ENCODE measurements at places on chromosomes 16 and 17.

DNA sequence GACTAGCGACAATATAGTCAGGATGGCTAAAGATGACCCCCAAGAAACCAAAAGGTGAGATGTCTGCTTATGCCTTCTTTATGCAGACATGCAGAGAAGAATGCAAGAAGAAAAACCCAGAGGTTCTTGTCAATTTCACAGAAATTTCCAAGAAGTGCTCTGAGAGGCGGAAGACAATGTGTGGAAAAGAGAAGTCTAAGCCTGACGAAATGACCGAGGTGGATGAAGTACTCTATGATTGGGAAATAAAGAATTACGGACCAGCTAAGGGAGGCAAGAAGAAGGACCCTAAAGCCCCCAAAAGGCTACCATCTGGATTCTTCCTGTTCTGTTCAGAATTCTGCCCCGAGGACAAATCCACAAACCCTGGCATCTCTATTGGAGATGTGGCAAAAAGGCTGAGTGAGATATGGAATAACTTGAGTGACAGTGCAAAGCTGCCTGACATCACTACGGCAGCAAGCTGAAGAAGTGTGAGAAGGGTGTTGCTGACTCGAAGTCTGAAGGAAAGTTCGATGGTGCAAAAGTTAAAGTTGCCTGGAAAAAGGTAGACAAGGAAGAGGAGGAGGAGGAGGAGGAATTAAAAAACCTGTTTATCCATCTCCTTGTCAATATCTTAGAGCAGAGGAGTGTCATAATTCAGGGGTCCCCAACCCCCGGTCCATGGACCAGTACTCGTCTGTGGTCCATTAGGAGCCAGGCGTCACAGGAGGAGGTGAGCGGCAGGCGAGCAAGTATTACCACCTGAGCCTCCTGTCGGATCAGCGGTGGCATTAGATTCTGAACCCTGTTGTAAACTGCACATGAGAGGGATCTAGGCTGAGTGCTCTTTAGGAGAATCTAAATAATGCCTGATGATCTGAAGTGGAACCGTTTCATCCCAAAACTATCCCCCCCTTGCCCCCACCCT lies 25.1 kb upstream of the ADGRG1 start:
- no peak for DNase-seq

- DNase-seq, result no peak
These were observed 87.2 kb downstream of the CYB561 start for GRCh38 chr17:63358956-63359355.

- peak; percentile 54 for DNase-seq
These were observed 40.6 kb upstream of the CPNE2 start for GRCh38 chr16:57051696-57052228.

DNA sequence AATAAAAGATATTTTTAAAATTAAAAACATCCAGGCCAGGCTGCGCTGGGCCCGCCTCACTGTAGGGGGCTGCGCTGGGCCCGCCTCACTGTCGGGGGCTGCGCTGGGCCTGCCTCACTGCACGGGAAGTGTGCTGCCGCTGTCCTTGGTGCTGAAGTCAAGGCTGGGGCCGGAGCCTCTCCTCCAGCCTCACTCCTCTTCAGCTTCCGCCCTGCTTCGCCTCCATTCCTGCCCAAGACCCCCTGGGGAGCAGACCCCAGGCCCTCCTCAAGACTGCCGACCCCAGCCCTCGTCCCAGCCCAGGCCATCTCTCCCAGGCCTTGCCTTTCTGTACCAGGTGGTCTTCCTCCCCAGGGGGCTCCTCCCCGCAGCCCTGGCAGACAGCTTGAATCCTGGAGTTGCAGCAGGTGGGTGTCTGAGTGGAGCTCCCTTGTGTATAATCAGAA lies 26.2 kb downstream of the ENDOV start:
- DNase-seq, result peak; percentile 68

DNA sequence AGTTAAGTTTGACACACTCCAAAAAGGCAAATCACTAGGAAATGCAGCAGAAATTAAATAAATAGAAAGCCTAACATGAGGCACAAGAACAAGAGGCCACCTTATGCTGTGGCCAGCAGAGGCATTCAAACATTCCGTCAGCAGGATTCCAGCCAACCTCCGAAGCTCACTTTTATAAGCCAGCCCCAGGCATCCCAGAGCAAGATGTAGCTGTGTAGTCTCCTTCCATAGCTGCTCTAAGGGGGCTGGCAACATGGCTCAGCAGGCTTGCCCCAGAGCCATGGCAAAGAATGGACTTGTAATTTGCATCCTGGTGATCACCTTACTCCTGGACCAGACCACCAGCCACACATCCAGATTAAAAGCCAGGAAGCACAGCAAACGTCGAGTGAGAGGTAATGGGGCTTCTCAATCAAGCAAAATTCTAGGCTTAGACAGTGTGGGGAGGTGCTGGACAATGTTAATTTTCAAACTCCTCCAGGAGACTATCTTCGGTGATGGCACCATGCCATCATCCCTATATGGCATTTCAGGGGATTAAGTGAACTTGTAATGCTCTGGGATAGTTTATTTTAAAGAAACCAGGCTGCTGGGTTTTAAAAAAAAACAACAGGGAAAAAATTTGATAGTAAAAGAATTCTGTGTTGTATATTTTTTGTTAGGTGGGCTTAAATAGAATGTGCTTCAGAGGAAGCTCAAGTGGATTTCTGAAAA lies at the start of gene CLEC3A:
CLEC3A (plus strand) TSS at position 202 of the 714 bp plus-strand sequence; CDS start at position 281, 79 bp downstream.
- no peak for DNase-seq

- DNase-seq, result peak; percentile 37
These were observed at the start of gene XAF1 for GRCh38 chr17:6755731-6756184. Gene XAF1, plus strand, starts transcription at chr17:6756046. Its CDS starts 33 bp downstream, at chr17:6756079.

DNA sequence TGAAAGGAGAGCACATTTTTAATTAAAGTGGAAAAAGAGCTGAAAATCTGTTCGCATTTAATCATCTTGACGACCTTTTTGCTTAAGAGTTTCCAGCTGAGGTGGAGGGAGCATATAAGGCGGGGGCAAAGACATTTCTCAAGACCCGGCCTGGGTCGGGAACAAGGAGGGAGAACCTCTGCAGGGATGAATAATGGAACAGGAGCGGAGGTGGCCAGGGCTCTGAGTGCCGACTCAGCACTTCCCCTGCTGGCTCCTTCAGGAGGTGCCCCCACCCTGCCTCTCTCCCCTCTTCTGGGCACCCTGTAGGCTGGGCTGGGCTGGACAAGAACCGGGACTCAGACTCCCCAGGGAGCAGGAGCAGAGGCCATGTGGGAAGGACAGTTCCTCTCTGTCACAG lies 7.9 kb upstream of the NGFR start:
- DNase-seq, result no peak

- no peak for DNase-seq
These were observed 26.7 kb downstream of the HIC1 start for GRCh38 chr17:2081564-2081963.

DNA sequence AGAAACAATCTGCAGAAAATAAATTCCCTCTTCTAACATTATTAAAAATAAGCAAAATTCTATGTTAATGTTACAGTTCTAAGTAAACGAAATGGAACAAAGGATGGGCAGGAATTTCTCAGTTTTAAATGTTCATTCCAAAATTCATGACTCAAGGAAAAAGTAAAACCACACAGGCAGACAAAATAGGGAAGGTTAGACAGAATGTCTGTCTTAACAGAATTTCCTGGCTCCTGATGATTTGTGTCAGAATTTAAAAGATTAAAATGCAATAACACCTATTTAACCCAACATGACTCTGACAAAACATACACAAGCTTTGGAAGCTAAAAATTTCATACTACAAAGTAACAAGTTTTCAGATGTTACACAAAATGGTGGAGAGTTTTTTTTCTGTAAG lies 42.8 kb downstream of the SPOP start:
- no peak for DNase-seq

DNA sequence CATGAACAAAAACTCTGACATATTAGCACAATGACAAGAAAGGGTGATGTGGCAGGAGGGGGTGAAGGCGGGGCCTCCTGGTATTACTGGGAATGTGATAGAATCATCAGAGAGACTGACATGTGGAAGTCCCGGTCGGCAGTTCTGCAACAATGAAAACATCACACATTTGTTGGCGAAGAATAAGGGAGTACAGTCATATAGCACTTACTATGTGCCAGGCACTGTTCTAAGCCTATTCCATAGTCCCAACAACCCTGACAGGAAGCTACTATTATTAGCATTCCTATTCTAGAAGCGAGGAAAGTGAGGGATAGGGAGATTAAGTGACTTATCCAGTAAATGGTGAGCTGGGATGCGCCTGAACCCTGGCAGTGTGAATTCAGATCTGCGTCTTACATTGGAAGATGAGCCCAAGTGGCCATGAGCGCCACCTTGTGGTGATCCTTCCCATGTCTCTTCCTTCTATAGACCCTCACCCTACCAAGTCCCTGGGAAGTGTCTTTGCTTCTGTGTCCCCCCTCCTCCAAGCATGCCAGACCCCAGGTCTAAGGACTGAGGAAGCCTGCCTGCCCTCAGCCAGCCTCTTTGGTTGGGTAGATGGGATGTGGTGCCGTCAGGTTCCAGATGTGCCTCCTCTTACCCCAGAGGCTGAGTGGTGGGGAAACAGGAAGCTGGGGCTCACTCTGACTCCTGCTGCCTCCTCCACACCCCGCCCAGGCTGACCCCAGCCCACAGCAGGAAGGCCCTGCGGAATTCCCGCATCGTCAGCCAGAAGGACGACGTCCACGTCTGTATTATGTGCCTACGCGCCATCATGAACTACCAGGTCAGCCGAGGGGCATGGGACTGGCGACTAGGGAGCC lies 14.0 kb downstream of the FMNL1 start:
- DNase-seq, result peak; percentile 84

GRCh38 chr16:70696952-70697593 lies 11.2 kb upstream of the MTSS2 start:
- DNase-seq, result peak; percentile 45

DNA sequence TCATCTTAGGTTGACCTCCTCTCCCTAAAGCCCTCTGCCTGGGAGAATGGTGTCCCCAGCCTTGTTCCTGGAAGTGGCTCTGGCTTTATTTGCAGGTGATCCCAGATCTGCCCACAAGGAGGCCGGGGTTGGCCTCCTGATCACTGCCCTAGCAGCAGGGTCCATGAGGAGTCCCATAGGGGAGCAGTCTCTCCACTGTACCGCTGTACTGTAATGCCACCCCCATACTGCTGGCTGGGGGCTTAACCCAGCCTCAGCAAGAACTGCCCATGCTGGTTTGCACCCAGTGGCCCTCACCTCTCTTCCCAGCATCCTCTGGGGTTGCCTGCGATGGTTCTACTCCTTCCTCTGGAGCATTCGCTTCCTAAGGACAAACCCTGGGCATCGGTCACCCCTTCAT lies 39.1 kb downstream of the PSME3IP1 start:
- DNase-seq, result no peak

DNA sequence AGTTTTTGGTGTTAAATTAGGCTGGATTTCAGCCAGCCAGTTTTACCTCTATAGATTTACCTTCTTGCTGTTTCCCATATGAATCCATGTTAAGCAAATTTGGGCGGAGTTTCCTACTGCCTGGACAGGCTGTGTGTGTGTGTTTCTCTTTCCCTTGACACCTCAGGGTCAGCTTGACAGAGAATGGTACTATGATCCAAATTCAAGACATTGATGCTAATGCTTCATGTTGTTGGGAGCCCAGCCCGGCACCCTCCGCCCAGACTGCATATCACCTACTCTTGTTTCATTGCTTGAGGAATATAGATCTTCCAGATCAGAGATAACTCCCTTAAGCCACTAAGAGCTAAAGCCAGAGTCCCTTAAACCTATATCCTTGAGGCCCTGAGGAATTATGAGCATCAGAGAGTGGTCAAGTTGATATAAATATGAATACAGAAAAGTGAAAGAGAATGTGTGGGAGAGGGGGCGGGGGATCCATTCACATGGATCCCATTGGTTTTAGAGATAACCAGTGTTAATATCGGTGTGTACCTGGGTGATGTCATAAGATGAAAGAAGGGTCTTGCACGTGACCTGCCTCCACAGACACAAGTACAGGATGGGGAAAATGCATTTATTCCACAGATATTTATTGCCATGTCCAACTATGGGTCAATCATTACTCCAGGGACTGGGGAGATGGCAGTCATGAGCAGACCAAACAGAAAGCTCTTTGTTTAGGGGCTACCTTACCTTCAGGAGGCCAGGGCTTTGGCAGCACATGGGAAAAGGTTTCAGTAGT lies 69.7 kb downstream of the WIPI1 start:
- DNase-seq, result no peak

GRCh38 chr17:80486692-80487091 lies 10.3 kb upstream of the NPTX1 start:
- no peak for DNase-seq

DNA sequence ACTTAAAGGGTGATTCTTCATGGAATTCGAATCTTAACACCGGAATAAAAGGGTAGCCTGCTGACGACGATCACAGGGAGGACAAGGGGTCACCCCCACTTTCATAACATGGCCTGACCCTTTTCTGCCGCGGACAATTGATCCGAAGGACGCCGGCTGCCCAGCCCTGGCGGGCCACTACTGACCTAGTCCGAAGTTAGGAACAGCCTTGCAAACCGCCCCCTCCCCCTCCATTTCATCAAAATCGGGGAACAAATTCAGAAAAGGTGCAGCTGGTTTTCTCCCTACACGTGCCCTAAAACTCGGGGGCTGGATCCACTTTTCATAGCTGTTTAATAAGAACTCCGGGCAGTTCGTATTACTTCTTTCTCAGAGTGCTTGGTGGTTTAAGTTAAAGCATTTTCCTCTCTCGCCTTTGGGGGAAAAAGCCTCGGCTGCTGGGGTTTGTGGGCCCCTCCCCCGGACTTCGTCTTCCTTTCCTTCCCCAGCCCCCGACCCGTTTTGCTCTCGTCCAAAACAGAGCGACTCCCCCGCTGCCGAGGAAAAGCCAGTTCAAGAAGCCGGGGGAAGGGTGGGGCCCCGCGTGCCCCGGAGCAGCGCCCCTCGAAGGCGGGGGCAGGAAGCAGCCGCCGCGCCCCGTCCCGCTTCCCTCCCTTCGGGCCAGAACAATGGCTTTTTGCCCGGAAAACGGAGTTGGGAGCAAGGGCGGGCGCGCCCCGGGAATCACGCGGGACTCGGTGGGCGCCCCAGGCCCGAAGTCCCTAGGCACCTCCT lies 641 bp upstream of the CBX2 start:
- DNase-seq, result peak; percentile 35

GRCh38 chr17:76501827-76502307 lies 644 bp upstream of the RHBDF2 start:
- DNase-seq, result no peak

DNA sequence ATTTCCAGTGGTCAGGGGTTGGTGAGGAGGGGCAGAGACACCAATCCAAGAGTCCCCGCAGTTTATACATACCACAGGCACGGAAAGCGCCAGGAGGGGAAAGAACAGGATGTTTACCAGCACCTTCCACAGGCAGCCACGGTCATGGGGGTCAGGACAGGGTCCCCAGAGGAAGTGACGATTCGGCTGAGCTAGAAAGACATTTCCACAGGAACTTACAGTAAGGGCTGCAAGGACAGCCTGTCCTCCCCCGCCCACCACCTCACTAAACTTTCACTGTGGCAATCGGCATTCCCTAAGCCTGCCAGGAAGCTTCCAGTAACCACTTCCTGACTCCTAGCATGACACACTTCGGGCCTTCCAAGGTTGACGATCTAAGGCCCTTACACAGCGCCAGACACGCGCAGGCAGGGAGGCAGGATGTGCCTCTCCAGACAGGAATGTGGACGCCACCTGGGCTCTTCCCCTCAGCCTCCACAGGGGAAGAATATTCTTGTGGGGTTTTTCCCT lies 1.2 kb upstream of the MT2A start:
- DNase-seq, result peak; percentile 35
